ENCODE measurements at places on chromosomes 1 and 21.

DNA sequence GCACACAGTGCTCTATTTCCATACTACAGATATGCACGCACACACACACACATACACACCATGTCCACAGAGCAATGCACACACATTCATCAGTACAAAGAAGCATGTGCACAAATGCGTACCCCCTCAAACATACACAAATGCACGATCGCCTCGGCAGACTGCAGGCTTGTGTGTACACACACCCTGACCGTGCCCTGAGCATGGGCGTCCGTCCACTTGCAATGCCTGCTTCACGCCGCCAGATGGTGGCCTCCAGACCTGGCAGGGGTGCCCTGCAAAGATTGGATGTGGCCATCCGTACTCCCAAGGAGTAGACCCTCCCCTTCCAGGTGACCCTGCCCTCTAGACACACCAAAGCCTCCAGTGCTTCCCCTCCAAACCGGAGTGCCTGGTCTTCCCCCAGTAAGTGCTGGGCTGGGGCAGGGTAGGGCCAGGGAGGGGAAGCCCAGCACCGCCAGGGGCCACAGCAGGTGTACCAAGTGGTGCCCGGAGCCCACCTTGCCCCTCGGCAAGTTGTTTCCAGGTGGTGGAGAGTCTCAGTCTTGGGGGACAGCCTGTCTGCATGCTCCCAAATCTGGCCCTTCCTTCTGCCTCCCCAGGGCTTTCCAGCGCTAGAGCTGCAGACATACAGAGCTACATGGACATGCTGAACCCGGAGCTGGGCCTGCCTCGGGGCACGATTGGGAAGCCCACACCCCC, 20.6 kb downstream of the ESPN start:
- no peaks in the 10 kb centered on the region for H3K36me3 ChIP-seq
- H3K27ac ChIP-seq, result no peak overlapping the region
- H3K4me3 ChIP-seq, result no peak overlapping the region
- peak; percentile 43 for DNase-seq
- H3K27me3 ChIP-seq, result peaks cover 4% of the 10 kb centered on the region

GRCh38 chr1:60234776-60235175, 161.2 kb upstream of the C1orf87 start:
- H3K4me1 ChIP-seq, result no peaks in the 10 kb centered on the region
- no peaks in the 10 kb centered on the region for H3K27me3 ChIP-seq
- H3K36me3 ChIP-seq, result no peaks in the 10 kb centered on the region
- no peak for DNase-seq
- no peak overlapping the region for H3K27ac ChIP-seq

DNA sequence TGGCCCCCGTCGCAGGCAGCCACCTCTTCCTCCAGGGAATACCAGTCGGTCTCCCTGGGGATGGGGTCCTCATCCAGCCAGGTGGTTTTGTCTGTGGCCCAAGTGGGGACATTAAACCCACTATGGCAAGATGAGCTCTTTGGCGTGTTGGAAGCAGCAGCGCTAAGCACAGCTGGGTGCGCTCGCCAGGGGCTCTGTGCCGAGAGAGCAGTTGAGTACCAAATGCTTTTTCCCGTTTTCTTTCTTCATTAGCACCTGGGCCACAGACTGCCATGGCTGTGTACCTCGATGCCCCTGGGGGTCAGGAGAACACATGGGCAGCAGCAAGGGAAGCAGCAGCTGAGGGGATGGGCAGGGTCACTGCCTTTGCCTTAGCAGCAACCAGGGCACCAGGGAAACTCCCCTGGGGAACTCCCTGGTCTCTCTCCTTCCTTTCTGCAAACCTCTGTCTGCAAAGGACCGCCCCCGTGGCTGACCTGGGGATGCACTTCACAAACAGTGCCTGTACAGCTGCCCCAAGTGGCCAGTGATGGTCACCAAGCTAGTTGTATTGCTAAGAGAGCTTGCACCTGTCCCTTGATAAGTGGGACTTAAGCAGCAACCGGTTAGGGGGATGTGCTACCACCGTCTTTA, 31.1 kb downstream of the EDARADD start:
- no peak overlapping the region for H3K4me3 ChIP-seq
- no peak for DNase-seq

- H3K27me3 ChIP-seq, result peaks cover 4% of the 10 kb centered on the region
- H3K36me3 ChIP-seq, result no peaks in the 10 kb centered on the region
- peaks cover 14% of the 10 kb centered on the region for H3K4me1 ChIP-seq
- H3K4me3 ChIP-seq, result no peak overlapping the region
- H3K27ac ChIP-seq, result no peak overlapping the region
These were observed 4.4 kb downstream of the CRABP2 start for GRCh38 chr1:156700736-156701531.

DNA sequence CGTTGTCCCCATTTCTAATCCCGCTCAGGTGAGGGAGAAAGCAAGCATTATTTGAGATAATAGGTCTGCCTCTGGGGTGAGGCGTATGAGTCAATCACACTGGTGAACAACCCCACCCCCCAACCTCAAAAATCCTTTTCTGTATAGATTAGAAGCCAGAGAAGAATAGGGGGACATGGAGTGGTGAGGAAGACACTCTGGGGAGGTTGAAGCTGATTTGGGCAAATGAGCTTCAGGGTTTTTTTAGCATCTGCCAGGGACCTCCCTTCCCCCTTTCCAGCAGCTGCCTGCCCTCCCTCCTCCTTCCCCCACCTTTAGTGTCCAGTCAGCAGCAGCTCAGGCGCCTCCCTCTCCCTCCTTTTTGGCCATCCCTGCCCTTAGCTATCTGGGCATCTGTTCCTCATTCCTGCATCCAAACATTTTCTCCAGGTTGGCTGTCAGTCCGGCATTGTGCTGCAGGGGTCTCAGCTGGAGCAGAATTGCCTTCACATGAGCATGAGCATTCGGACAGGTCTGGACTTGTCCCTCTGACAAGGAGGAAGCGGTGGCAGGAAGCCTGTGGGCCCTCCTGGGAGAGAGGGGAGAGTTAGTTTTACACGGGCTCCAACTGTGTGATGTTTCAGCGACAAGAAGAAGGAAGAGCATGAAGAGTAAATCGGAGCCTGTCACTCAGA, 30.8 kb upstream of the PTGFRN start:
- no peaks in the 10 kb centered on the region for H3K27me3 ChIP-seq
- H3K36me3 ChIP-seq, result no peaks in the 10 kb centered on the region
- no peak for DNase-seq
- H3K4me1 ChIP-seq, result peaks cover 32% of the 10 kb centered on the region
- peak overlapping the region; percentile 56 for H3K27ac ChIP-seq
- H3K4me3 ChIP-seq, result peak overlapping the region; percentile 50

- no peaks in the 10 kb centered on the region for H3K36me3 ChIP-seq
- H3K4me3 ChIP-seq, result no peak overlapping the region
- DNase-seq, result no peak
- H3K27me3 ChIP-seq, result no peaks in the 10 kb centered on the region
- no peak overlapping the region for H3K27ac ChIP-seq
These were observed 3.7 kb downstream of the ADAMTS4 start for GRCh38 chr1:161195171-161195570.

- no peak for DNase-seq
- no peak overlapping the region for H3K4me3 ChIP-seq
- H3K4me1 ChIP-seq, result no peaks in the 10 kb centered on the region
- no peak overlapping the region for H3K27ac ChIP-seq
These were observed 188.4 kb downstream of the BACH1 start for GRCh38 chr21:29487154-29487553.

- H3K4me3 ChIP-seq, result no peak overlapping the region
- no peaks in the 10 kb centered on the region for H3K4me1 ChIP-seq
- no peaks in the 10 kb centered on the region for H3K36me3 ChIP-seq
- no peak overlapping the region for H3K27ac ChIP-seq
- DNase-seq, result no peak
- no peaks in the 10 kb centered on the region for H3K27me3 ChIP-seq
These were observed 126.9 kb downstream of the LRIG2 start for GRCh38 chr1:113199760-113200455.

- no peaks in the 10 kb centered on the region for H3K36me3 ChIP-seq
- DNase-seq, result no peak
- no peaks in the 10 kb centered on the region for H3K27me3 ChIP-seq
- H3K4me3 ChIP-seq, result no peak overlapping the region
- no peaks in the 10 kb centered on the region for H3K4me1 ChIP-seq
- H3K27ac ChIP-seq, result no peak overlapping the region
These were observed 49.1 kb downstream of the SGIP1 start for GRCh38 chr1:66583021-66583420.
